Testis (tissue), 5 donors: ENCODE measurements at places on chromosomes 7 and 10. TPM values are rescaled to one million over a fixed set of nuclear protein-coding genes. Genes with fewer than 3 reads are reported as not detected.
A peak's percentile ranks its signal among the peaks of the same experiment; 100 is the strongest.

DNA sequence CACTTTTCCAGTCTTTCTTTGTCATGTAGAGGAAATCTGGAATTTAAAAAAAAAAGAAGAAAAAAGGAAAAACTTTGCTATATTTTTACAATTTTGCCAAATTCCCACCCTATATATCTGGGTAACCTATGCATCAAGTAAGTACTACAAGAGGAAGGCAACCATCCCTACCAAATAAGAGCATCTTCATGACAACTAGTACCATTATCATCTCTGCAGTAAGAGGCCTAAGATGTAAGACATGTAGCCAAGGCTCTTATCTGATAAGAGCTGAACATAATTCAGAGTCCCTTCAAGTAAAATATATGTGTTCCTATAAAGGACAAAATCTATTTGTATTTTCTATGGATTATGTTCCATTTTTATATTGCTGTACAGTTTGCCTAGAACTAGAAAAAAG, 3.5 kb downstream of the THAP5 start:
- no peak for DNase-seq

DNA sequence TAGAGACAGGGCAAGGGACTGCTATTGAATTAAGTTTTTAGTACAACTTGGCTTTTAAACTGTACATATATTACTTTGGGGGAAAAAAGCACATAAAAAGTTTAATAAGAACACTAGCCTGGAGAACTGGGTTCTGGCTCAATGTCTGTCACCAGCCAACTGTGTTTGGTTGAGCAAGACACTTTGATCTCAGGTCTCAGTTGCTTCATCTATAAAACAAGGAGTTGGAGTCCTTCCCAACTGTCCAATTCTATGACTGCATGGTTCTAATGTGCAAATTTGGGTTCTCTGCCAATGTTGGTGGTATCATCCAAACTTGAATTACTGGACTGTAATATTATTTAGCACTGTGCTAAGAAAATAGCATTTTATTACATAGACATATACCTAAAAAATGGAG, 50.3 kb downstream of the ATXN7L1 start:
- no peak for DNase-seq

Gene COL26A1
- 3.1 TPM for polyA plus RNA-seq

Gene VSTM2A
- polyA plus RNA-seq = 1.6 TPM

Gene GNG11
- polyA plus RNA-seq = 11.7 TPM

GRCh38 chr10:117546020-117546580, 3.6 kb downstream of the EMX2 start:
- no peak for DNase-seq

GRCh38 chr7:152514771-152515105, 78.9 kb upstream of the KMT2C start:
- DNase-seq = no peak

- peak; percentile 42 for DNase-seq
Measured at GRCh38 chr7:122305475-122306319, 1.1 kb upstream of the FEZF1 start.

Gene TSPAN13
- polyA plus RNA-seq = 10.0 TPM

Gene RTKN2
- polyA plus RNA-seq = 9.1 TPM

GRCh38 chr7:78499283-78499682, 700.7 kb downstream of the PHTF2 start:
- no peak for DNase-seq

DNA sequence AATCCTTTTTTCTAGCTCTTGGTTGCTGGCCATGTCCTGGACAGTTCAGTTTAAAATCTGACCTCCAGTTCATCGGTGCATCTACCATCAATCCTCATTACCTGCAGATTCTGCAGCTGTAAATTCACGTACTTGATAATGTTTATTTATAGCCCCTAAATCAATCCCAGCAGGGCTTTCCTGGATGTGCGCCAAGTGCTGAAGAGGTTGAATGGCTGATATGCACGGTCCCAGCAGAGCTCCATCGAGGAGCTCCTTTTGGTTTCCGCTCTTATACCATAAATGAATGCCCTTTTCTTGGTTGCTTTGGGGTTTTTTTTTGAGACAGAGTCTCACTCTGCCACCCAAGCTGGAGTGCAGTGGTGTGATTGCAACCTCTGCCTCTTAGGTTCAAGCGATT, 91.2 kb upstream of the CCZ1B start:
- DNase-seq = no peak

DNA sequence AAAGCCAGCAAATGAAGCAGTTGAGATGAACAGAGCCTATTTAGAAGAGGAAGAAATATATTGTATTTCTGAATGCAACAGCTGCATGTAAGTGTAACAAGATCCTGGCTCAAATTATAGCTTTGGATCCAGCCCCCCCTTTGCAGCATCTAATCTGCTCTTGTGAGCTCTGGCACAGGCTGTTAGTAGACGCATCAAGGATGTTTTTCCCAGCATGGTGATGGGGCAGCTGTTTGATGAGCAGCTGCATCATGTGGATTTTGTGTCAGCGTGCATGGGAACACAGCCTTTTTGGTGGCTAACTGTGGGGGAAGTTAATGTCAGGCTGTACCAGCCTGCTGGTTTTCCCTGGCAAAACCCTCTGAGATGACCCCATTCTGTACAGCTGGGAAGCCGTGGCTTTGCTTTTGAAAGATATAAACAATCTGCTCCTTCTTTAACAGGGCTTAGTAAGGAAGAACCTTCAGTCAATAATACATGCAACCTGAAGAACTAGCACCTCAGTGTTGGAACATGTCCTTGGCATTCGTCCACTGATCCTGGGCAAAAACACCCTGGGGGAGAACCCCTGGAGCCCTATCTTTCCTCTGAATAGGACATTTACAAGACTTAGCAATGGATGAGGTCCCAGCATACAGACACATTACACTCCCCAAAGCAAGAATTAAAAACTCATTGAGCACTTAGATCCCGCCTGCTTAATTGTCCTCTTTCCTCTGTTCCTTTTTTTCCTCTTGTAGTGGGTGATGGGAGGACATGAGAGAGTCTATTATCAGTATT, 70.6 kb downstream of the NPS start:
- no peak for DNase-seq

GRCh38 chr7:82851121-82851520, 311.6 kb downstream of the PCLO start:
- DNase-seq = no peak

DNA sequence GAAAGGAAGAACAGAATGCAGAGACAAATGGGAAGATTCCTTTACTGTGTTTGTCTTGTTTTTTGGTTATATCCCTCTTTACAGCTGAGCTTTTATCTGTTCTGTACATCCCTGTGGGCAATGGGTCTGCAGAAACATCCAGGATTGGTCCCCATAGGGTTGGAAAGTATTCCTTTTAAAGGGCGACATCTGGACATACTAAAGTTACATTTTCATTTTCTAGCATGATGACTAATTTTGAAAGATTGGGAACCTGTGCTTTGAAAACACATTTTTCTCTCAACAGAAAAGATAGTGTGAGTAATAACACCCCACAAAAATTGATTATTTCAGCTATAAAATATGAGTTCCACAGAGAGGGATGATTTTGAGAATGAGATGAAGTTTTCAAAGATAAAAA, 435.8 kb downstream of the GPAM start:
- no peak for DNase-seq

- DNase-seq = no peak
Measured at GRCh38 chr7:91541641-91542040, 277.4 kb downstream of the FZD1 start.

DNA sequence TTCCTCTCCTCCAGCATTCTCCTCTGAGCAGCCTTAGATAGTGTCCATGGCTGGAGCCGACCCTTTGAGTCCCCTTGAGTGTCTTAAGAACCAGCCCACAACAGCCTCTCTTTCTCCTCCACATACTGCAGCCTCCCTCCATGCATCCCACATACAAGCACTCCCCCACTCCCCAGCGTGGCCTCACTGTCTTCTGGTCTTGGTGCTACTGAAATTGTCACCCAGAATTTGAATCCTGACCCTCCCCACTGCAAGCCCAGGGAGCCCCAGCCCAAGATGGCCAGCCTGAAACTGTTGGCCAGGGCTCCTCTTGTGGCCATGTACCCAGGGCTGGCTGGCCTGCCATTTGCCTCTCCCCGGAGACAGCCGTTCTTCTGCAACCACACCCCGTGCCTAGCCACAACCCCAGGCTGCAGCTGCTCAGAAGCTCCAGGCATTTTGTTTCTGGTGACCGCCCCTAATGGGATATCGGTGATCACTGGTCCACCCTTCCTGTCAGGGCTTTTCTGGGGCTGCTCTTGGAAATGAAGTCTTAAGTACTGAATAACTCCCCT, 18.8 kb upstream of the SH2D4B start:
- no peak for DNase-seq

DNA sequence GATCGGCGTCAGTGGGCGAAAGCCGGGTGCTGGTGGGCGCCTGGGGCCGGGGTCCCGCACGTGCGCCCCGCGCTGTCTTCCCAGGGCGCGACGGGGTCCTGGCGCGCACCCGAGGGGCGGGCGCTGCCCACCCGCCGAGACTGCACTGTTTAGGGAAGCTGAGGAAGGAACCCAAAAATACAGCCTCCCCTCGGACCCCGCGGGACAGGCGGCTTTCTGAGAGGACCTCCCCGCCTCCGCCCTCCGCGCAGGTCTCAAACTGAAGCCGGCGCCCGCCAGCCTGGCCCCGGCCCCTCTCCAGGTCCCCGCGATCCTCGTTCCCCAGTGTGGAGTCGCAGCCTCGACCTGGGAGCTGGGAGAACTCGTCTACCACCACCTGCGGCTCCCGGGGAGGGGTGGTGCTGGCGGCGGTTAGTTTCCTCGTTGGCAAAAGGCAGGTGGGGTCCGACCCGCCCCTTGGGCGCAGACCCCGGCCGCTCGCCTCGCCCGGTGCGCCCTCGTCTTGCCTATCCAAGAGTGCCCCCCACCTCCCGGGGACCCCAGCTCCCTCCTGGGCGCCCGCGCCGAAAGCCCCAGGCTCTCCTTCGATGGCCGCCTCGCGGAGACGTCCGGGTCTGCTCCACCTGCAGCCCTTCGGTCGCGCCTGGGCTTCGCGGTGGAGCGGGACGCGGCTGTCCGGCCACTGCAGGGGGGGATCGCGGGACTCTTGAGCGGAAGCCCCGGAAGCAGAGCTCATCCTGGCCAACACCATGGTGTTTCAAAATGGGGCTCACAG, 1.1 kb downstream of the EGFR start:
- no peak for DNase-seq

DNA sequence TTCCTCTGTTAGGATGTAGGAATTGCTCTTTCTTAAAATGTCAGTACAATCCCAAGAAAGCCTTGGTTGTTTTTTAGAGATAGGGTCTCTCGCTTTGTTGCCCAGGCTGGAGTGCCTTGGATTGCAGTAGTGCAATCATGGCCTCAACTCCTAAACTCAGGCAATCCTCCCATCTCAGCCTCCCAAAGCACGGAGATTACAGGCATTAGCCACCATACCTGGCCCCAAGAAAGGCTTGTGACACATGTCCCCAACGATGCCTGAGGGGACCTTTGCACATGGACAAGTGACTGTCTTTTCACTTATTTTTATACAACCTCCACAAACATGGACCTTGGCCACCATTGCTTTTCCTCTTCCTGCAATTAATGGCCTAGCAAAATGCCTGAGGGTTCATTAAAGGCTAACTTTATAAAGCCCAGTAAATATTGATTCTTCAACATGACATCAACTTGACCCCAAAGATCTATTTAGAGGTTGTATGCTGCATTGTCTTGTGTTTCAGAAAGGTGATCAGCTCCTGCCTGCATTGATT, 10.0 kb upstream of the SPOCK2 start:
- DNase-seq = no peak

GRCh38 chr10:32189400-32190084, 133.3 kb upstream of the KIF5B start:
- no peak for DNase-seq

DNA sequence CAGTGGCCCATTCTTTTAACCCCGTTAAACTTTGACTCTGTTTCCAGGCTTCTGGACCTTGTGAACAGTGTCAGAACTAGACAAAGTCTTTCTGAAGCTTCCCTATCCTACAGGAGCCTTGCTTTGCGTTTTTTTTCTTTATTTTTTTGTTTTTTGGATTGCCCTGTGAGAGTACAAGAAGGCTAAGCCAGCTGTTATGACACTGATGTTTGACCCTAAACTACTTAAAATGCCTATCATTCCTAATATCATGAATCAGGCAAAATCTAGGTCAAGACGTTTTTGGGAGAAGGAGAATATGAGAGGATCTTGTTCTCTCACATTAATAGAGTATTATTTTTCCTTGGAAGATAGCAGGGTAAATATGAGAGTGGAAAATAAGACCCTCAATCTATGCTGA, 79.8 kb downstream of the EPDR1 start:
- DNase-seq = no peak

DNA sequence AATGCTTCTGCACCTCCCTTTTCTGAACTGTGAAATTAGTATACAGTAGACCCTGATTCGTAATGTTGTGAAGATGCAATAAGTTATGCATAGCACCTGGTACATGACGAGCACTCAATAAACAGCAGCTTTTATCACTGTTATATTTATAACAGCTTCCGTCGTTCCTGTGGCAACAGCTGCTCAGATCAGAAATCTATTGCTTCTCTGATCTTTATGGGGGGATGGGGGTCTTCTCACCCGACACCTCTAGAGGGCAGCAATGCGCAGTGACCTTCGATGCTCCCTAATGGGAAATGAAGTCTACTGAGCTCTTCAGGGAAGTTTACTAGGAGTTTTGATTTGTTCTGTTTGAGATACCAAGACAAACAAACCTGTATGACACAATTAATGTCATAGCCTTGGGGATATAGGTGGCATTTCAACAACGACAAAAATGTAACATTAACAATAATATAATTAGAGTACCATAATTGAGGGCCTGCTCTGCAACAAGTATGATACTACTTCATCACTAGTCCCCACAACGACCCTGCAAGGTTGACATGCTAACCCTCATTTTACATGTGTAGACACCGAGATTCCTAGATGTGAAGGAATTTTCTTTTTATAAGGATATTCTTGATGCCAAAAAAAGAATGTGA, 289.6 kb downstream of the SFMBT2 start:
- peak; percentile 41 for DNase-seq

Gene RBM17
- polyA plus RNA-seq = 145 TPM

Gene BMPER
- 1.7 TPM for polyA plus RNA-seq

DNA sequence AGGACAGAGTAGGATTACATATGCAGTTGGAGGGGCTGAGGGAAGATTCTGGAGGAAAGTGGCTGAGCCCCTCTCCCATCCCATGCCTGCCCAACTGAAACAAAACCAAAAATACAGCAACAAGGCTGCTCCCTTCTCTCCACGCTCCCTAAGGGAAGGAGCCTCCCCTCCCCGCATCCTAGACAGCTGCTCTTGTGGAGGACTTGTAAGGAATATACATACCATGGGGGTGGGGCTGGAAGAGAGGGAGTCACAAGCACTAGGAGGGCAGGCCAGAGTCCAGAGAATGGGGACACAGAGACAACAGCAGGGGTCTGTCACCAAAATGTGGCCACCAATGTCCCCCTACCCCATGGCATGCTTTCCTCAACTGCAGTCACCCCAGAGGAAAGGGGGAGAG, 13.2 kb downstream of the LDB1 start:
- DNase-seq = no peak

DNA sequence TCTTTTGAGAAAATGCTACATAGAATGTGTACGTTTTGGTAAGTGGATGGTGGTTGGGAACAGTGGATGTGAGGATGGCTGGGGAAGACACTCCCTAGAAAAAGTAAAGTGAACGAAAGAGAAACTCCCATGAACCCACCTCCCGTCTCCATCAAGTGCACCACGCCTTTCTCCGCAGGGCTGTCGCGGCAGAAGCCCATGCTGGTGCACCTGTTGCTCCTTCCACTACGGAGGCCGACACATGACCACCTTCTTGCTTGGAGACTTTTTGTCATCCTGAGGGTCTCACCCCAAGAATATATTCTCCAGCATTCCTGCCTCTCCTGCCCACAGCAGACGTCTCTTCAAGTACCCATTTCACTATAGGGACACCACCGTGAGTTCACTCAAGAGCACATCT, 630.4 kb upstream of the PFKP start:
- no peak for DNase-seq

- DNase-seq = no peak
Measured at GRCh38 chr7:50212666-50213621, 91.6 kb upstream of the IKZF1 start.
